ENCODE measurements at places on chromosomes 3 and 15. TPM values are rescaled to one million over a fixed set of nuclear protein-coding genes. Genes with fewer than 3 reads are reported as not detected.

The VPS13C gene
- total RNA-seq: 12.0 TPM

The TEX55 gene
- total RNA-seq: not detected

The GP9 gene
- total RNA-seq: not detected

The SPATA12 gene
- total RNA-seq: 0.52 TPM

The XCR1 gene
- total RNA-seq: not detected

The GABRB3 gene
- total RNA-seq: 78.3 TPM

The GOLGA6L7 gene
- not detected for total RNA-seq

The TLNRD1 gene
- total RNA-seq: 17.6 TPM
